DMS153 (cell line): ENCODE measurements at places on chromosomes 2 and 18.

- DNase-seq, result no peak
Measured at GRCh38 chr2:119463136-119463535, 31.5 kb downstream of the TMEM37 start.

DNA sequence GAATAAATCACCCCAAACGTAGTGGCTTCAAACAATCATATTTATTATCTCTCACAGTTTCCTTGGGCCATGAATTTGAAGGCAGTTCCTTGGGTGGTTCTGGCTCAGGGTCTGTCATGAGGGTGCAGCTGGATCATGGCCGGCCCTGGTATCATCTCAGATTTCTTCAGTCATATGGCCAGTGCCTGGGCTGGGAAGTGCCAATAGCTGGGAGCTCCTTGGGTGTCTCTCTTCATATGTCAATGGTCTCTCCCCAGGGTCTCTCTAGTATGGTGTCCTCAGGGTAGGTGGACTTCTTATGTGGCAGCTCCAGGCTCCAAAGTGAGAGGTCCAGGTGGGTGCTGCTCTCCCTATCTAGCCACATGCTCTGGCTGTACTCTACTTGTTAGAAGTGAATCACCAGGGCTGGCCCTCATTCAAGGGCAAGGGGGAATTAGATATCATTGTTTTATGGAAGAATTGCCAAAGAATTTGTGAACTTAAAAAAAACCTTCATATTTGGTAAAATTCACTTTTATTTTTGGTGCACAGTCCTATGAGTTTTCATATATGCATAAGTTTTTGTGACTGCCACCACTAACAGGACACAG is 15.4 kb downstream of the FHOD3 start:
- DNase-seq, result no peak

DNA sequence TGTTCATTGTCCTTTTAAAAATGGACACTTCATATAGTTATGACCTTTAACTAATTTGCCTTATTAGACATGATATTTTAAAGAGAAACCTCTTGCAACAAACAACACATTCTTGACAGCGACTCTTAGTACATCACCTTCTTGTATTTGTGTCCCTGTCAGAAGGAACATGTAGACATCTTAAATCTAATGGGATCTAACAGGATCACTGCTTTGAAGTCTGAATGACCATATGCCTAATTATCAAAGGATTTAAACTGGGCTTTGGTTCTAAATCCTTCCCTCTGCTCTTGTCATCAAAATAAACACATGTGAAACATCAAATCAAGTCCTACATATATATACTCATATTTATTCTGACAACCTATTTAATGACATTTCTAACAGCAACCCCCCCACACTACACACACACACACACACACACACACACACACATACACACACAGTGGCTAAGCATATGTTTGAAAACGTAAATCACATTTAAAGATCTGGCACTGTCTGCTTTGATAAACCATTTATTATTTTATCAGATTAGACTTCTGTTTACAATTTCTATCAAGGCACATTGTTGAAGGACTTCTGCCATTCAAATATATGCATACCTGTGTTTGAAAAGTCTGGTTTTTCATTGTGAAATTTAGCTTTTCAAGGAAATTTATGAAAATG is 4.2 kb downstream of the GALNT13 start:
- DNase-seq, result no peak

- no peak for DNase-seq
Measured at GRCh38 chr2:235511187-235511661, 17.4 kb downstream of the AGAP1 start.

GRCh38 chr2:86370579-86370978 is 33.2 kb upstream of the REEP1 start:
- DNase-seq, result no peak

DNA sequence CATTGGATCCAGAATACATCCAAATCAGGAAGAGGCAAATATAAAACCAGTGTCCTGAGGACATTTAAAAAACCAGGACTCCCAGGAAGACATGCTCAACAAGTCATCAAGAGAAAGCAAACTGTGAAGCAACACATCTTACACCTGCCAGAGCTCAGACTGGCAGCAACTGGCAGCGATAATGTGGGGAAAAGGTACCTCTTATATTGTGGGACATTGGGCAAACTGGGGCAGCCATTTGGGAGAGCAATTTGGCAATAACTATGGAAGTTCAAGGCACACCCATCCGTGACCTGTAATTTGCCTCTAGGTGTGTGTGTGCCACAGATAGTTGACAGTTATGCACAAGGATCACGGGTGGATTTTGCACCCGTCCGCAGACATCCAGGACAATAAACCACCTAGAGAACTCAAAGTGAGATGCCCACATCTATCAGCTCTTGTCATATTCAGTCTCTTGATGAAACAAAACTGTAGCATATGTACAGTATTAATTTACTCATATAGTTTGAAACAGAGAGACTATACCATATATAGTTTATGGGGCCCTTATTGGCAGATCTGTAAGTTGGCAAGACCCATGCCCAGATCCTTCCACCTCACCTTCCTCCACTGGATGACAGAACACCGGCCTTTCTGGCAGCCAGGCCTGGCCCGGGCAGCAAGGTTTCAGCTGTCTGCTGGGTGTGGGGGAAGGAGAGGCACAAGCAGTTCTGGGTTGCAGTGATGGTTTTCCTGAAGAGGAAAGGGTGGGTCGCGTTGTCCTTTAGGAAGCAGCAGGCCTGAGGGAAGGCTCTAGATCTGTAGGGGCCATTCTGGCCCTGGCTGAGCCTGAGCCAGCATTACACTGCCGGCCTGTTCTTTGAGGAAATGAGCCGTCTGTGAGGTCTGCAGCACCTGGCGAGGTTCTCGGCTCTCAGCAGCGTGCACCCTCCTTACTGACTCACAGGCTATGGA is 18.8 kb downstream of the HJURP start:
- DNase-seq, result no peak

- DNase-seq, result no peak
Measured at GRCh38 chr2:238496756-238497609, 70.3 kb downstream of the ASB1 start.

GRCh38 chr2:23489471-23490322 is 104.7 kb downstream of the KLHL29 start:
- no peak for DNase-seq

DNA sequence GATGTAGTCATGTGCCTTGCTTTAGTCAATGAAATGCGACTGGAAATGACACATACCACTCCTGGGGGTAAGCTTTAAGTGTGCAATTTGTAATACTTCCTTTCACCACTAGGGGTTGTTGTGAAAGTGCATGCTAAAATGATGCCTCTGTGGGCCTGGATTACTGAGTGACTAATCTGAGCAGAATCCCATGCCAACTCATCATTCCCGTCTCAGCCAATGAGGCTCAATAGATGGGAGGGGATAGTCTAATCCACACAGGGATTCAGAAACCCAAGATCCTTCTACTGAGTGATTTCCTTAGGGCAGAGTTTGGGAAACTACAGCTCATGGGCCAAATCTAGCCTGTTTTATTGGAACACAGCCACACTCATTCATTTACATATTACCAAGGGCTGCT is 54.0 kb downstream of the HRH4 start:
- no peak for DNase-seq

DNA sequence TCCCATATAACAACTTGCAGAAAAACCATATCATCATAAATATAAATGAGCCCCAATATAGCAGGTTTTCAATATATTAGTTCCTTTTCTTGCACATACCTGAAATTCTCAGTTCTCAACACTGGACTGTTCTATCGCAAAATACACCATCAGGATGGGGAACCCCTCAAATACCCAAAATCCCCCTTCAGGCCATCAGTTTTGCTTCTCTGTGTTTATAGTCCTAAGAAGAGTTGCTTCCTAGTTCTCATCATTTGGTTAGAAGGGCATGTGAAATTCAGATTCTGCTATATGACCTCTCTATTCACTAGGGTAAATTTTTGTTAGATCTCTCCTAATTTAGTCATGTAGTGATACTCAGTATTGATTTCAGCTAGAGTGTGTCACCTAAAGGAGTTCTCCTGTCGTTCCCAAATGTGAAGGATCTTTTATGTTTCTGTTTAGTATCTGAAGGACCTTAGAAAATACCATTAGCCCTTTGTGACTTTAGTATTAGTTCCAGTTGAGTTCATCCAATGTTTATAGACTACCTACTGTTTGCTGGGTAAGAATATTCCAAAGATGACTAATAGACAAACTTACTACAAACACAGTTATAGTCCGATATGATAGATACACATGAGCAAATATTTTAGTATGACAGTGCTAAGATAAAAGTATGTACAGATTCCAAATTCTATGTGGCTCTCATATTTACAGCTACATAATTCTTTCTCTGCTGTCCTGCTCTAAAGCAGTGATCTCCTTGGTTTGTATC is 115.8 kb downstream of the TTC27 start:
- DNase-seq, result no peak

DNA sequence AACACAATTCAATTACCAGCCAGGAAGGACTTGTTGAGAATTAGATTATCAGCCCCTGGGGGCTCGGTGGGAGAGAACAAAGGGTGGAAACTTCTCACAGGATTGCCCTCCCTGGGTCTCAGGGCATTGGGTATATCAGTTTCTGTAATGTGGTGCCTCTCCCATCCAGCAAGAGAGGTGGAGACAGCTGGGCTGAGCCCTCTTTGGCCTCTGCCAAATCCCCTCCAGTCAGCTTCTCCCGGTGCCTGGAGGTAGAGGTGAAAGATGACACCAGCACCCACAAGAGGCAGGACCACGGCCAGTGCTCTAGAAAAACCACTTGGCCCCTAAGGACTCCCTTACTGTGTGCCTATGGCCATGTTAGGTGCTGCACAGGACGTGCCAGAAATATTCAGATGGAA is 179.7 kb downstream of the HAUS1 start:
- DNase-seq, result no peak

DNA sequence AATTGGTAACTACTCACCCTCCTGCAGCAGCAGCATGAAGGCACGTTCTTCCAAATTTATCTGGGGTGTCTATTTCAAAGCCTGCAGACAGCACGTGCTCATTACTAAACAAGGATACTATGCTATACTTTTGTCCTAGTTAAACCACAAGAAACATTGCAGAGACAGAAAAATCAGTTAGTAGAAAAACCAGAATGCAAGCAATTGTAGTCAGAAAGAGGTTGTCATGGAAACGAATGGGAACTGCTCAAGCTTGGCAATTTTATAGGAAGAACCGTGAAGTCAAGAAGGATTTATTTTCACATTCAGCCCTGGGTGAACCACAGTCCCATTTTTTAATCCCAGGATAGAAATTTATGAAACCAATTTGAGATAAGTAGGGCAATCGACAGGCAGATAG is 162.2 kb upstream of the PGAP1 start:
- no peak for DNase-seq

GRCh38 chr2:85309699-85310321 is 18.0 kb downstream of the TGOLN2 start:
- no peak for DNase-seq

DNA sequence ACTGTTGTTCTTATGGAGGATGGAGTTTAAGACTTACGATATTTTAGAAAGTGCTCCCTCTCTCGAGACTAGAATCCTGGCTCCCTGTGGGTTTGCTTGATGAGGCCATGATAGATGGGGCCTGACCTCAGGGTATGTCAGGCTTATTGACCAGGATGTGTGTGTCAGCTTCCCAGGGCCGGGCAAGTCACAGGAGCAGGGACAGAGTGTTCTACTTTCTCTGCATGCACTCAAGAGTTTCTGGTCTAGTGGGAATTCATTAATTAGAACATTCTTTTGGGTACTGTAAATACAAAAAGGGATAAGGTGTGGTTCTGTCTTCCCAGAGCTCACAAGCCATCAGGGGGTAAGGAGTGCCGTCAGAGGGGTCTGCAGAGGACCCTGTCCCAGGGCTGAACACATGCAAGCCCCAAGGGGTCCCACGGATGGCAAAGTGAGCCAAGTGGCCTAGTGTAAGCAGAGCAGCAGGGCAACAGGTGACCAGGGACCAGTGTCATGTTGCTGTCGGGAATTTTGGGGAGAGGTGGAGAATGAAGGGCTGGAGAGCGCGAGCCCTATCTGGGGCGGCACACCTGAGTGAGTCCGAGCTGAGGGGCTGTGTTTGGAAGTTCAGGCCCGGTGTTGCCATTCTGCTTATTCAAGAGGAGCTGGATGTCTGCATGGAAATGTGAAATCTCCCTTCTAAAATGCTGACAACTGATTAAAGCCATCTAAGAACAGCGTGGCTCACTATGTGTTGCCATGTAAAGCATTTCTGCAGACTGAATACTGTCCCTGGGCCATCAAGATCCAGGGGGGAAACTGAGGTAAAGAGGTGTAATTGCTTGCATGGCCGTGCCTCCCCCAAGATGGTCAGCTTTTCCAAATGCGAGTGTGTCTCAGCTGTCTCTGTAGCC is 91.4 kb downstream of the TGFA start:
- no peak for DNase-seq

GRCh38 chr18:55509631-55510324 is 78.2 kb downstream of the TCF4 start:
- DNase-seq, result no peak

DNA sequence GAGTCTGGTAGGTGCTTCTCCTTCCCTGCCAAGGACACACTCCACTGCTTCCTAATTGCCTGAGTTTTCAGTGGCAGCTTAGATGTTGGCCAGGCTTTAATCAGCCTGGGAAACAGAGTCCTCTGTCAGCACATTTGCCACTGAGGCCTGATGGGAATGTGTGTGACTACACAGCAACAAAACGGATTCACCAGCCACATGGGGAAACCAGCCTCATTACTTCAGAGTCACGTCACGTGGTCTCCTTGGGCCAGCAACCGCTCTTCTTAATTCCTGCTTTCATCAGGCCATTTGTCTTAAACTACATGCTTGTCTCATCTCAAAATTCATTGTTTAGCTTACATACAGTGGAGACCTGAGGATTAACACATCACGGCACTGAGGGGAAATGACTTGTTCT is 93.9 kb upstream of the LTBP1 start:
- no peak for DNase-seq

DNA sequence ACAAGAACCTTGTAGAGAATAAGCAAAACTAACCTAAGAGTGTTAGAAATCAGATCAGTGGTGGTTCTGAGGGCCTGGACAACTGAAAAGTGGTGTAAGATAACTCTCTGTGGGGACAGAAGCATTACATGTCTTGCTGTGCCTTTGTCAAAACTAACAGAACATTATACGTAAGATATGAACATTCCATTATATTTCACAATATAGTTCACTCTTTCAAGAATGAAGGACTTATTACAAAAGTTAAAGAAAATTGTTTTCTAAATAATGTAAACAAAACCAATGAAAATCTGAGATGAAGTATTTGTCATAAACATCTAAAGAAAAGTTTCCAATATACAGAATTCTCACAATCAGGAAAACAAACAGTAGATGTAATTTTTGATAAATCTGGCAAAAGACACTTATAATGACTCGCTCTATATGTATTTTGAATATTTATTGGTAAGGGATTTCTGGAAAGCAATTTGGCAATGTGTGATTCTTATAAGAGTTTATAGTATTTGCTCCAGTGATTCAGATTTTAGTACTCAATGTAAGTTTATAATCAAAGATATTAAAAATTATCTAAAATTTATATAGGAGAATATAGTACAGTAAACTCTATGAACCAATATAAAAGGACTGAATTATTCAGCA is 258.4 kb downstream of the CD226 start:
- DNase-seq, result no peak

DNA sequence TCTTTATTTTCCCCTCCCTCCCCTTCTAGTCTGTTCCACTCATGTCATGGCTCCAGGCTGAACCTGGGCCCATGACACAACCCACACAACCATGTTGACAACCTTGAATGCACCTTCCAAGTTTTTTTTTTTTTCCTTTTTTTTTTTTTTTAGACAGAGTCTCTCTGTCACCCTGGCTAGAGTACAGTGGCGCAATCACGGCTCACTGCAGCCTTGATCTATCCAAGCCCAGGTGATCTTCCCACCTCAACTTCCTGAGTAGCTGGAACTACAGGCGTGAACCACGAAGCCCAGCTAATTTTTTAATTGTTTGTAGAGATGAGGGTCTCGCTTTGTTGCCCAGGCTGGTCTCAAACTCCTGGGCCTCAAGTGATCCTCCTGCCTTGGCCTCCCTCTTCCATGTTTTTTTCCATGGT is 21.9 kb upstream of the ROCK2 start:
- DNase-seq, result no peak
